ENCODE measurements at places on chromosomes 2 and 18.

DNA sequence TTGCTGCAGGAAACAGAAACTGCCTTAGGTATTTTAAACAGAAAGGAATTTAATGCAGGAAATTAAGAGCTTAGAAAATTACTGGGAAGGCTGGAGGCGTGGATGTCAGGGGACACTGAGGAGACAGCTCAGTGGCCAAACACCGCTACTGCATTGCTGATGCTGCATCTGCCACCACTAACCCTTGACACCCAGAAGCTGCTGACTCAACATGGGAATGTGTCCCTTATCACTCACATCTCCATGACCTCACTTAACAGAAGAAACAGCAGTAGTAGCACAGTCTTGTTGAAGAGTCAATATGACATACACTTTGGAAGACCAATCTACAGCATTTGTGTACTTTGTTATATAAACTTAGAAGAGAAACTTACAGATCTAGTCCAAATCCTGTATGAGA lies 906.1 kb downstream of the SLC4A3 start:
- DNase-seq, result no peak

GRCh38 chr18:48023334-48024008 lies 93.0 kb upstream of the SMAD2 start:
- peak; percentile 83 for DNase-seq

- DNase-seq, result no peak
Observed at GRCh38 chr18:10052871-10053270, 139.1 kb downstream of the VAPA start.

- no peak for DNase-seq
Observed at GRCh38 chr2:134310107-134311079, 56.5 kb downstream of the MGAT5 start.

GRCh38 chr2:205169464-205169863 lies 512.8 kb upstream of the NRP2 start:
- DNase-seq, result no peak

- DNase-seq, result no peak
Observed at GRCh38 chr2:143830476-143830875, 689.4 kb downstream of the ZEB2 start.

- no peak for DNase-seq
Observed at GRCh38 chr2:164655750-164656149, 34.5 kb upstream of the GRB14 start.

Data from breast epithelium (tissue), 4 donors.